ENCODE measurements at places on chromosomes 6 and 20.
A peak's percentile ranks its signal among the peaks of the same experiment; 100 is the strongest.

DNA sequence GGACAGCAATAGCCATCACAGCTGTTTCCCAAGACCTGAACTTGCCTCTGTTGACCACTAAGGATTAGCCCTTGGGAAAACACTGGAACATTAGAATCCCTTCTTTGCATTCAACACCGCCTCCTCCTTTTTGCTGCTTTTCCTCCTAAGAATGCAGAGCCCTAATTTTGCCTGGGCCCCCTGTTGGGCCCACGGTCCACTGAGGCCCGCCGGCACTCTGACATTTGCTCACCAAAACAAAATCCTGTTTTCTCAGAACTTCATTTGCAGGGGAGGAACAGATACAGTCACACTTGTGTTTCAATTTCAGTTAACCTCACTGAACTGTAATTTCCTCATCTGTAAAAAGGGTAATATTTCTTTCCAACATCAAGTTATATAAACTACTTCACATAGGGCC is 116.0 kb upstream of the JARID2 start:
- no peak for DNase-seq

DNA sequence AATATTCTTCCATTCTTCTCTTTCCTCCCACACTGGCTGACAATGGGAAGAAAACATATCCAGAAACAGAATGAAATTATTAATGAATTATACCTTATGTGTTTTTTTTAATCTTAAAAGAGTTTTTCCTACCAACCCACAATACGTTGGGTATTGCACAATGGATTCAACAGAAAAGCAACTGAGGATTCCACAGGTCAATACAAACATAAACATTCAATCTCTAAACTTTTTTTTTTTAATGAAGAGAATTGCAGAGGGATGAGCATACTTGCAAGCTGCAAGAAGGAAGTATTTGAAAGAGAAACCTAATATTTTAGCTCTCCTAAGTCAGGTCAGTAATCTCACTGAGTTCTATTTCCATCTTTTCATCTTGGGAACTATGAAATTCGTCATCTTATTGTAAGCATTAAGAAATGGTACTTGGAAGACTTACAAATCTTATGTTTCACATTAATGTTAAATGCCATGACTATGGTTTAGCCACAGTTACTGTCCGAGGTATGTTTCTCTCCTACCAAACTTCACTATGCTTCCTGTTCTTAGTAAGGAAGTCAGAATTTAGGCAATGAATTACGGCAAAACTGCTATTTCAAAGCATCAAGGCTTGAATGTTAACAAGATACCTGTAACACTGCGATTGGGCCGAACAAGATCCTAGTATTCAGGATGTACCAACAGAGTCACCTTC is 100.8 kb downstream of the HIVEP2 start:
- no peak for DNase-seq

DNA sequence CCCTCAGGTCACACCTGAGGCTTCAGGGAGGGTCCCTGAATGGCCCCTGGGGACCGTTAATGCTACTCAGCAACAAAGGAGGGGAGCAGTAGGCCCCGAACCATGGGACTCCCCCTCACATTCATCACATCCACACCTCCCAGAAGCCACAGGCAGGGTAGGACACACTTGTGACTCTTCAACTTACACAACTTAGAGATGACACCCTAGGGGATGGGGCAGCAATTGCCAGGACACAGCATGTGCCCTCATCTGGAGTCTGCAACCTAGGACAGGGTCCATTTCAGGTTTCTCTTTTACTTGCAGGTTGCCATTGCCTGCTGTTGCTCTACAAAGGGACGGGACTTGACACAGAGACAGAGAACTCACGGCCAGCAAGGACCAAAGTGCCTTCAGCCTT is 770 bp downstream of the ULBP3 start:
- DNase-seq, result no peak

GRCh38 chr20:19867940-19868371 is 109.9 kb downstream of the RIN2 start:
- DNase-seq, result no peak

- DNase-seq, result no peak
These were observed 129.5 kb upstream of the SSTR4 start for GRCh38 chr20:22905658-22906057.

DNA sequence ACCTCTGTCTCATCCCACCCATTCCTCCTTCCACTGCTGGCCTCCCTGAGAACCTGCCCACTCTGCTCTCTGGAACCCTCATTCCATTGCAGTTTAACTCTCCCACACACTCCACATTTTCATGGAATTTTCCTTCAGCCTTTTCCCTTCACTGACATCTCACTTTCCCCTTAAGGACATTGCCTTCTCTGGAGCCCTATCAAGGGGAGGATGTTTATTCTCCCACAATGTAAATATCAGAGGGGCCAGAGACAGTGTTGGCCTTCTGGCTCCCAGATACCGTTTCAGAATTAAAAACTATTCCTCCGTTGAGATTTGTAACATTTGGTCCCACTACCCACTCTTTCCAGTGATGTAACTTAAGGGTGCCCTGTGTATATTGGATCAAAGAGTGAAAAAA is 199.5 kb upstream of the KCNK16 start:
- DNase-seq, result no peak

DNA sequence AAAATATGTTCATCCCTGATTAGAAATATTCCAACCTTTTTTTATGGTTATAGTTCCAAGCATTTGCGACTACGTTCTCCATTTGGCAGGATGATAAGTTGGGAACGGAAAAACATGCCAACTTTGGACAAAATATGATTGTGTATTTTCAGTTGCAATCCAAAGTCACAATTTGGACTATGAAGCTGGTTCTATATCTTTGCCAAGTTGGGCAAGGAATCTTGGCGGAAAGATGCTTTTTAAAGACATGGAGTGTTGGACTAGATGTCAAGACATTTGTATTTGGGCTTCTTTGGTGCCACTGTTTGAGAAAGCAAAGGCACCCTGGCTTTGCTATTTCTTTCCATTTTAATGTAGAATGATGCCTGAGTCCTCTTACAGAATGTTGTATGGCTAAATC is 33.3 kb upstream of the JAG1 start:
- DNase-seq, result no peak

- no peak for DNase-seq
These were observed 75.5 kb downstream of the ZDHHC14 start for GRCh38 chr6:157456524-157456829.

DNA sequence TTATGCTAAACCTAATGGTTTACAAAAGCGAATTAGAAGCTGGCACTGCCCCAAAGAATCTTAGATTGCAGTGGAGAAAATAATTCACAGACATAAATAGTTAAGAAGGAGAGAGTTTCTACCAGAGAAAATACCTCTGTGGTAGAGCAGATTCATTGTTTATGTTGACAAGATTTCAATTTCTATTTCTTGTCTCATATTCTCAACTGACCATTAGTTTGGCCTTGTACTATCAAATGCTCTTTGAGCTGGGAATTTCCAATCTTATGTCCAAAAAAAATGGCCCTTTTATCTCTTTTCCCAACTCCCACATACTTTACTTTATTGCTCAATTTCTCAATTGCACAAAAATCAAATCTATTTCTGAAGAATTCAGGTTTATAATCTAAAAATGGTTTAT is 804.1 kb upstream of the CITED2 start:
- no peak for DNase-seq

GRCh38 chr20:60263725-60264709 is 305.8 kb downstream of the CDH26 start:
- no peak for DNase-seq

DNA sequence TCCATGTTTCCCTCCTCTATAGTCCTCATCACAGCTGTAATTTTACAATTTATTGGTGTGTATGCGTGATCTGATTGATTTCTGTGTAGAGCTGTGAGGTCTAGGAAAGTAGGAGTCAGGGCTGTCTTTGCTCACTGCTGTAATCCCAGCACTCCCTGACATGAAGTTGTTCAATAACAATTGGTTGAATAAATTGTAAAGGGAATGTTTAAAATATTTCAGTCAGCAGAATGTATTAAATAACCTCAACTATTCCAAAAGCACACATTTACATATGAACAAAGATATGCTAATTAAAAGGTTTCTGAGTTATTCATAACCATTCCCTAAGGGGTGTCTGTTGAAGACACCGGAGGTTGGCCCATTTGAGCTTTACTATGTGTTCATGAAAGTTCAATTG is 31.5 kb downstream of the NOX3 start:
- DNase-seq, result no peak

- no peak for DNase-seq
These were observed 19.8 kb downstream of the BFSP1 start for GRCh38 chr20:17511401-17511800.

DNA sequence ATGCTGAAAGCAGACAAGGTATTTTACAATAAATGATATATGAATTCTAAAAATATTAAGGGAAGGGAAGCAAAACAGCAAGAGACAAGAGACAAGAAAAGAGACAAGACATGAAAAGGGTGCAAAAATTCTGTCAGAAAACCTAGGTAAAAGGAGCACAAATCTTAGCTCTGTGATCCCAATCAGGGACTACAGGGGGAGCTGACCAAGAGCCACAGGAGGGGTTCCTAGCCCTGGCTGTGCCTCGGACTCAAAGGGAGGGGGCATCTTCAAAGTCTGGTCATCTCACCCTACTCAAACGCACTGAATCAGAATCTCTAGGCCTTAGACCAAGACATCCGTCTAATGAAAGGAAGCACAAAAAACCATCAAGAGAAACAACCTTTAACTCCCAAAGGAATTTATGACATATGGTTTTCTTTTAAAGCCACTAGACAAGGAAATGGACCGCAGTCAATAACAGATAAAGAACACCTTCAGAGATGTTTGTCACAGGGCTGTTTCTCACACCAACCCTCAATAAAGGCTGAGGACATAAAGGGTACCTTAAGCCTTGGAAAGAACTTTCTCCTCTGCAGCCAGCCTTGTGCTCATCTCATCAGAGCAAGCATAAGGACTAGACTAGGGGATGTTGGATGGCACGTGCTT is 130.4 kb upstream of the CDYL start:
- no peak for DNase-seq

- no peak for DNase-seq
These were observed 93.1 kb downstream of the CHD6 start for GRCh38 chr20:41524980-41525613.

DNA sequence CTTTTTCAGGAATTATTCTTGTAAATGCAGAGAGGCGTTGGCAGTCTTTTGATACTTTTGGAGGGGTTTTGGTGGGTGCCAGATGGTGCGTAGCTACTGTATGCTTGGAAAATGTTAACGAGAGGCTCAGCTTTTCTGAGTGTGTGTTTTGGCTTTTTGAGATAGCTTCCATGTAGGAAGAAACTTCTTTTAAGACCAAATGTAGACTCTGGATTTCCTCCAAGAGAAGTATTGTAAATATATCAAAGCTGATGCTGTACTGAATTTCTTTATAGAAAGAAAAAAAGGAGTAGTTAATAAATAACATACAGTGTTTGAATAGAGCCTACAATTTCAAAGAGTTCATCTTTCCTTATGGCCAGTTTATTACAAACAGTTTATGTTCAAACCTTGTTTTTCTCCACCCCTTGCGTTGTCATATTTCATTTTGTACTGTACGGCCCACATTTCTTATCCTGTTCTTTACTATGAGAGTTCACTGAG is 16.7 kb downstream of the TIAM2 start:
- DNase-seq, result no peak

DNA sequence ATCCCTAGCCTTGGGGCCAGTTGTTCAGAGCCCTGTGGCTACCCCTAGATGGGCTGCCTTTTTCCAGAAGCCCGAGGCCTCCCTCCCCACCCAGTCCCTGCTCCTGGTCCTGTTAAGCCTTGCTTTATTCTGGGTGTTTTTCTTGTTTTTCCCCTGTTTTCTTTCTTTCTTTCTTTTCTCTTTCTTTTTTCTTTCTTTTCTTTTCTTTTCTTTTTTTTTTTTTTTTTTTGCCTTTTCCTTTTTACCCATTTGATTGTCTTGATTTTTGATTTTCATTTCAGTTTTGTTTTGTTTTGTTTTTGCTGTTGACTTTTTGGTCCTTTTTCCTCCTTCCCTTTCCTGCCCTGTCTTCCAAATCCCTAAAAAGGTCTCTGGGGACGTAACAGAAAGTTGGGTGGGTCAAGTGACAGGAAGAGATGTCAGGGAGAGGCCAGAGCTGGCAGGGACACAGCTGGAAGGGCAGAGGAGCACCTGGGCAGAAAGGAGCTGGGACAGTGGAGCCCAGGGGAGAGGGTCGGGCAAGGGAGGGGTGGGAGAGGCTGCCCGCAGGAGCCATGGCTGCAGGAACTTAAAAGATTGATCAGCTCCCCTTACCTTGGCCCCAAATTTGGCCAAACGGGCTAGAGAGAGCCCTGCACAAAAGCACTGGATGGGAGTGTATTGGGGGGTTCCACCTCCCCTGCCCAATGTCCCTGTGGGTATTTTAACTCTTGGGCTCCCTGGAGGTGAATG is 27.6 kb downstream of the MYH7B start:
- DNase-seq, result no peak

DNA sequence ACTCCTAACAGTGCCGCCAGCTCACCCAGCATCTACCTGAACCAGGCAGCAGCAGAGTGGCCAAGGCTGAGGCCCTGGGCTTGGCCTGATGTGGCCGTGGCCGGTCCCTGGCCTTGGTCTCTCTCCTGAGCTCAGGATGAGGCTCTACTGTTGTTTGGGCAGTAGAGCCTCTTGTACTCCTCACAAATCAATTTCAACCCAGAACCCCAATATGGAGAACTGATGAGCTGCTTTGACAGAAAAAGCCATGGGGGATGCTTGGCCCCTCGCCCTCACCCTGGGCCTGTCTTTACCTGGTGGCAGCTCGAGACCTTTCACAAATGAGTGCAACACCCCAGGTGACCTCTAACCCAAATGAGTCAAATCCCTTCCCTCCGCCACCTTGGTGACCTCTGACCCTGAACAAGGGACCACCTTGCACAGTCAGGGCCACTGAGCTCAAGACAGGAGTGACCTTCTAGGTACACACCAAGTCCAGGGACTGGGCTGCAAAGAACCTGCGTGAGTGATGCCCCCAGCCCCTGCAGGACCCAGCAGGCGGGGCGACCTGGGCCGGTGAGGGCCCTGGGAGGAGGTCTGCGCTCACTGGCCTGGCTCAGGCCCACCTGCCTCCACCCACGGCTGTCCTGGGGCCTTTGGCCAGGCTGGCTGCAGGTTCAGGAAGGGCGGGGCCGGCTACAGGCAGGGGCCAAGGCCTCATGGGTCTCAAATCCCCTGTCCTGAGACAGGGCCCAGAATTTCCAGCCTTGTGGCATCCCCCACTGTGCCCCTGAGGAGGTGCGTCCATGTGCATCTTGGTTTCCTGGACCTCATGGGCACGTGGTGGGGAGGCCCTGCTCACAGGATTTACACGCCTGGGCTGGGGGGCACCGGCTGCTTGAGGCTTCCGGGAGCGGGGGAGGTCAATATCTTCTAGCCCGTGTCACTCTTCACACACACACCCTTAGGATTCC is 30.2 kb downstream of the PSMG4 start:
- DNase-seq, result no peak

- DNase-seq, result no peak
These were observed 53.6 kb upstream of the EDN3 start for GRCh38 chr20:59246691-59247400.

DNA sequence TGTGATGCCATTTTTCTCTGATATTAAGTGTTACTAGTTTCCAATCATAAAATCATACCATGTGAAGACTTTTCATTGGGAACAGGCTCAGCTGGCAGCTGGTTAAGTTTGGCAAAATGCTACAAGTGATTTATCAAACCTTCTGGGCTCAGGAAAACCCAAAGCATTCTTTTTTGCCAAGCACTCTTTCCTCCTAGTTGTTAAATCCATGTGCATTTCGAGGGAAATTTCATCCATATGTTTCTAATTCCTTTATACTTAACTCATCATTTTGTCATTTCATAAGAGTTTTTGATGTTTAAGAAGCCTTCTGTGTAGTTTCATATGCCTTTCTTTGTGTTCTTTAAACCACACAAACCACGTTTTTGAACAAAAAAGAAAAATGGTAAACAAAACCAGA is 217.6 kb upstream of the PDE10A start:
- no peak for DNase-seq

- peak; percentile 10 for DNase-seq
These were observed 461.0 kb upstream of the JARID2 start for GRCh38 chr6:14784596-14785492.
